ENCODE measurements at places on chromosomes 7 and 10.

GRCh38 chr7:43782768-43783555, 24.5 kb downstream of the BLVRA start:
- no peak for DNase-seq

- no peak for DNase-seq
Measured at GRCh38 chr7:50725774-50726173, 56.9 kb downstream of the GRB10 start.

- DNase-seq = no peak
Measured at GRCh38 chr10:129962031-129962871, 1.8 kb downstream of the EBF3 start.

- DNase-seq = no peak
Measured at GRCh38 chr10:22986771-22987542, 59.1 kb downstream of the ARMC3 start.

DNA sequence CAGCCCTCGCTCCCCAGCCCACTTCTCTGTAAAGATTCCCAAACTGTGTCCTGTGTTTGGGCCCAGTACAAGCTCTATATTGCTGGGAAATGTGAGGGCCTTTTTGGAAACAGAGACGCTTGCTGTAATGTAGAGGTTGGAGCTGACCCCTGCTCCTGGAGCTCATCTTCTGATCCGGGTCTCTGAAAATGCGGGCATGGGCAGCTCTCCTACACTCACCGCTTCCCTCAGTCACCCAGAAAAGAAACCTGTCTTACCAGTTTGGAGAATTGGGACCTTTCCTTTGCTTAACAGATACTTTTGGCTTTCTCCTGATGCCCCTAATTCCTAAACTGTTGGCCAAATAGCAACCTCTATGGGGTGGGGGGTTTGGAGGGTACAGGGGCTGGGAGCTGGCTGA, 18.2 kb downstream of the BAG3 start:
- DNase-seq = no peak

DNA sequence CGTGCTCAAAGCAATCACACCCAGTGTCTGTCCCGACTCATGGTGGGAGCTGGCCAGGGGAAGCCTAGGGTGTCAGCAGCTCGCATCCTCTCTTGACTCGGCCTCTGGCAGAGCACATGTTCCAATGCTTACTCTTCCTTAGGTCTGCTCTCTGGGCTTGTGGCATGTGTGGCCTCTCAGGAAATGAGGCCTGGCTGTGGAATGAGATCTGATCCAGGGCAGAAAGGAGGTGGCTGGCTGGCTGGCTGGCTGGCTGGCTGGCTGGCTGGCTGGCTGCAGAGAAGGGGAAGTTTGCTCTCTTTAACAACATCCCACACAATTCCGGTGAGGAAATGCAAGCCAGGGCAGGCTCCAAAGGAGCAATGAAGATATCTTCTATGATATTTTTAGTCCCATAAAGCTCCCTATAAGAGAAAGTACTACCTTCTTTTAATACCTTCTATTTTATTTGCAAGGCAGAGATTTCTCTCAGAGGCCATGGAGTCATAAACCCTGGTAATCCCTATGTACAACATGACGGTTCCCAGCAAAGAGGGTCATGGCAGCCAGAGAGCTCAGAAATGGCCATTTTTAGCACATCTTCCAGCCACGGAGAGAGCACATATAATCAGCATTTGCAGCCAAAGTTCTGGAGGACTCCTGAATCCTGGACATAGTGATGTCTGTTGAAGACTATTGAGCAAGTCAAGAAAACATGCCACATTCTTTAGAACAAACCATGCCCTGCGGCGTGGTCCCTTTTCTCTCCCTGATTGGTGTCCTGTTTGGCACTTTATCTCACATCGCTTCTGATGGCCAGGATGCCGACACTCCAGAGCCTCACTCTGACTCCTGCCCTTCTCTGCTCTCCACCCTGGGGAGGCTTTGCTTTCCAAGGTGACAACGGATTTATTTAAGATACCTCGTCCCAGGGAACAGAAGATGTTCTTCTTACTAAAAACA, 153.7 kb downstream of the FANK1 start:
- DNase-seq = no peak

DNA sequence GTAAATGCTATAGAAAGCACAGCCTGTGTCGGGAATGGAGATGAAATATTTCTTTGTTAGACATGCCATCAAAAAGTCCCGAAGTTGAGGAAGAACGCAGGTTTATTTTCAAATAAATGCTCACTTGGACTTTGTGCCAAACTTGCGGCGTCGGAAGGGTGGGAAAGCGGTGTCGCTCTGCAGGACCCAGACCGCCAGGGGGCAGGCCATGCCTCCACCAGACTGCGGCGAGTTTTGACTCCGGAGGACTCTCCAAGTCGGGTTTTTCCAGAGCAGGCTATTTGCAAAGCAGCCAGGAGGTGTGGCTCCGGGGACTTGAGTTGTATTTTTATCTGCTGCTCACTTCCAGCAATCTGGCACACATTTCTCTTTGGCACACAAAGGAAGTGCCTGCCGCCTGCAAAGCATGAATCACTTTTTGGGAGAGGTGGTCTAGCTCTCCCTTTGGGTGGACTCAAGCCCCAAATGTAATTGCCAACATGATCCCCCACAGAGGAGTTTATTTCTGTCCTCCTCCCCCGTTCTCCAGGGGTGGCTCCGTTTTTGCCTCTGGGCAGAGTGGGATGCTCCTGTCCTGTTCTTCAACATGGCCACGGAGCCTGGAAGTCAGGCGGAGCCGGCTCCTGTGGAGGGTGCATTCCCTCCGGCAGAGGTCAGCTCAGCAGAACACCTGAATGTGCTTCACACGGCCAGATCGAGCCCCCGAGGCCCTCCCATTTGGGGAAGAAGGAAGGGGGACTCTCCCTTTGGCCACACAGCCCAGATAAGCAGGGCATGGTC, 82.3 kb upstream of the GPR26 start:
- DNase-seq = peak; percentile 70

DNA sequence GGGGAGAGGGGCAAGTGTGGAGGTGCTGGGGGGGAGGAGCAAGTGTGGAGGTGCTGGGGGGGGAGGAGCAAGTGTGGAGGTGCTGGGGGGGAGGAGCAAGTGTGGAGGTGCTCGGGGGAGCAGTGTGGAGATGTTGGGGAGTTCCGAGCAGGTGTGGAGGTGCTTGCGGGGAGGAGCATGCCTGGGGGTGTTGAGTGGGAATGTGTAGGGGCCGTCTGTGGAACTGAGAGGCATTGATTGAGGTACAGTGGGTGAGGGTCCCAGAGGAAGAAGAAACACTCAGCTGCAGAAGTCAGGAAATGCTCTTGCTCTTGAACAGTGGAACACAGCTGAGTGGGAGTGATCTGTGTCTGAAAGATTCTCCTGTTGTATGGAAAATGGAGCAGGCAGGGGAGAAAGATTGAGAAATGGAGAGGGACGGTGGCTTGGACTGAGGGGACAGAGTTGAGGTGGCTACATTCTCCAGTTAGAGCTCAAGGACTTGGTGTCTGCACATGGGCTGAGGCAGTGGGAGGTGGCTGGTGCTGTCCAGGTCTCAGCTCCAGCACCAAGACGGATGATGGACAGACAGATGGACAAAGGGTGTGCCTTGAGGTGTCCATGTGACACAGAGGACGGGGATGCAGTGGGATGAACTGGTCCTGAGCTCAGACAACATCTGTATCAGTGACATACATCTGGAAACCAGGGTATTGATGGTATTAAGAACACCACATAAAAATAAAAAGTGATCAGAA, 25.2 kb upstream of the NCAPG2 start:
- DNase-seq = no peak

DNA sequence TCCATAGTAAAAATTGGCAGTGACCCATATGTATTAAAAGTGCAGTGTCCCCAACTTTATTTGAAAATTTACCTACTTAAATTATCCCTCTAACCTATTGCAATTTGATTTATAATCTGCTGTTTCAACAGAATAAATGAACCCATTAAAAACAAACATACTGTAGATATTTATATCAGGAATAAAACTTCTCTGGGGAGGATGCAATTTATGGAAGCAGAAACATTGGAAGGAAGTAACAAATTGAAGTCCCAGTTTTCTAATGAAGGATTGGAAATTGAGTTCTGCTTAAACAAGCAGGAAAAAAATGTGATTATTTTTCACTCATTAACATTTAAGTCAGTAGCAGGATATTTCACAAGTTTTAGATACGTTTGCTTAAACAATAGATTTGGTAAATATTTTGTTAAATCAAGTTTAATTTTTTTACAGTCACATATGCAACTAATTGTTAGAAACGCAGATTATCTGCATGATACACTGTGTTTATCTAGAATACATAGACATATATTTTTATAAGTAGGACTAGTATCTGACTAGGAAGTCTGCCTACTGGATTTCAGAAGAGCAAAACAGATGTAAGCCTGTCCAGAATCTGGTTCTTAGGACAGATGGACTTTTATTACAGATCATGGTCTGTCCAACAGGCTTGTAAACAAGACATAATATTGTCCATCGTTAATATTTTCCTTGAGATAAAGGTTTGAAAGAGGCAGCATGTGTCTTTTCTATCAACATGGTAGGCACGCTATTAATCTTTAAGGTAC, 5.3 kb downstream of the AGMO start:
- DNase-seq = no peak

DNA sequence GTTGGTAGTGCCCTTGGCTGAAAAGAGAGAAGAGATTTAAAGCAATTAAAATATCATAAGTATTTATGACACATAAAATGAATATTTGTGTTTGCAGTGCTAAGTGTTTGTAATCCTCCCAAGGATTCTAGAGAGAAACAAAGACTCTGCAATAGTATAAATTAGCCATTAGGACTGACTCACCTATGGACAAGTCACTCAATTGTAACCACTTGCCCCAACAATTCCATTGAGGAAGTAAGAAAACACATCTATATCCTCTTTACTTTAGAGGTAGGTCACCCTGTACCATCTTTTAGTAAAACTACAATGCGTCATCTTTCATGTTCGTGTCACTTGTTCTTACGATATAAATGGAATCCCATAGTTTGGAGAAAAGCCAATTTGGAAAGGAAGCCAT, 85.7 kb upstream of the INHBA start:
- no peak for DNase-seq

- no peak for DNase-seq
Measured at GRCh38 chr7:34059136-34059828, 153.9 kb downstream of the BMPER start.

DNA sequence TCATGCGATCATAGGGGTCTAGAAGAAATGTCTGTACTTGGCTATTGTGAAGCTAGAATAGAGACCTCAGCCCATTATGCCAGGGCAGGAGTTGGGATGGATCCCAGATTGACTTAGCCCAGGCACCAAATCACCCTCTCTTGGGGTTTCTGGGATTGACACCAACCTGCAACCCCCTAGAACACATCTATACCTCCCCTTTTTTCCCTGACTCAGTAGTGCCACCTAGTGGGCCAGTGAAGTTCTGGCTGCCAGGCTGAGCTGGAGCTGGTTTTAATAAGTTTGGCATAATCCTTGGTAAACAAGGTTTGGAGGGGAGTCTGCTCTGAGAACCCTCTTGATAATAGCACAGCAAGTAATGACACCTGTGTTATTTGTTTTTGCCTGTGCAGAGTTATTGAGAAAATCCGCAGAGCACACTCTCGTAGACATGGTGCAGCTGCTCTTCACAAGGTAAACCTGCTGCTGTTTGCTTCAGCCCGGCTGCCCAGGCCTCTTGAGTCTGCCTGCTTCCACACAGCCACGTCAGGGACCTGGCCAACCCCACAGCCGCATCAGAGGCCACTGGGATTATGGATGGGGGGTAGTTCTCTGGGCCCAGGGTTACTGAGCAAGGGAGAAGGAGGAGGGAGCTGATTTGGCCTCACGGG, 43.3 kb upstream of the NFKB2 start:
- peak; percentile 3 for DNase-seq

GRCh38 chr10:10699427-10699826, 318.2 kb upstream of the CELF2 start:
- no peak for DNase-seq

DNA sequence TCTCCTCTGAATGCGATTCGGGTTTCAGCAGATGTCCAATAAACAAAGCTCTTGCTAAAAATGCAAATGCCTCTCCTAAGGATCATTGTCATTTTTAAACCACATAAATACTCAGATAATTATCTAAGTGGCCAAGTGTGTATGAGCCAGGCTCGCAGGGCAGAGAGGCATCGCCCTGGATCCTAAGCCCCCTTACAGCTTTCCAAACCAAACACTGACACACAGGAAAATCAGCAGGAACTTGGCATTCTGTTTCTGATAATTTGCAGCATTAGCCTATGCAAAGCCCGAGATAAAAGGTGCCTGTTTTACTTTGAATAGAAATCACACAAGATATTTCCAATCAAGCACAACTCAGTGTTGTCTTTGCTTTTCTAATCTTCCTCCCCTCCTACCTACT, 134.4 kb downstream of the ABCA13 start:
- DNase-seq = no peak

DNA sequence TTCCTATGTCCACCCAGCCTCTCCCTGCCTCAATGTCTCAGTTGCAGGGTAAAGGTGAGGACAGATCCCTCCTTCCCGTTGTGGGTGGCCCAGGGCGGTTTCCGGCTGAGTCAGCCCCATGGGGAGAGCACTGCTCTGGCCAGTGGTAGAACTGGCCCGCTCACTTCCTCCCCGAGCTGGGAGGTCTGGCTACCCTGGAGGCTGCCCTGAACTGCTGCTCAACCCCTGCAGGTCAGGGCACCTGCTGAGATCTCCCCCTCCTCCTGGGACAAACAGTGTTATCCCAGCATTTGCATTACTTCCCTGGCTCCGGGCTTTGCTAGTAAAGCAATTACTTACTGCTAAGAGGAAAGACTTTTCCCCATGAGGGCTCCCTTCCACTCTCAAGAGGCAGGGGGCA, 21.4 kb upstream of the IMPDH1 start:
- no peak for DNase-seq

GRCh38 chr7:100892364-100893317, 3.0 kb downstream of the ACHE start:
- DNase-seq = no peak

Data from amygdala (tissue), 56 donors.